ENCODE measurements at places on chromosomes 12 and 14.

GRCh38 chr12:3091382-3092241 lies 14.4 kb downstream of the TSPAN9 start:
- no peaks in the 10 kb centered on the region for H3K27me3 ChIP-seq
- no peak overlapping the region for H3K4me3 ChIP-seq
- no peak overlapping the region for H3K27ac ChIP-seq
- no peaks in the 10 kb centered on the region for H3K4me1 ChIP-seq
- DNase-seq: no peak

DNA sequence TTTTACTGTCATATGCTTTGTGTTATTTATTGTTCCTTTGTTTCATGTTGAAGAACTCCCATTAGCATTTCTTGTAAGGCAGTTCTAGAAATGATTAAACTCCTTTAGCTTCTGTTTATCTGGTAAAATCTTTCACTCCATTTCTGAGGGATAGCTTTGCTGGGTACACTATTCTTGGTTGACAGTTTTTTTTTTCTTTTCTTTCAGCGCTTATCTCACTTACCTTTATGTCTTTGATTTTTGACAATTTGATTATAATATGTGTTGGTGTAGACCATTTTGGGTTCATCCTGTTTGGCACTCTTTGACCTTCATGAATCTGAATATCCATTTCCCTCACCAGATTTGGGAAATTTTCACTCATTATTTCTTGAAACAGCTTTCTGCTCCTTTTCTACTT lies 16.2 kb downstream of the FBXO33 start:
- H3K4me3 ChIP-seq: no peak overlapping the region
- H3K27me3 ChIP-seq: no peaks in the 10 kb centered on the region
- no peak for DNase-seq

DNA sequence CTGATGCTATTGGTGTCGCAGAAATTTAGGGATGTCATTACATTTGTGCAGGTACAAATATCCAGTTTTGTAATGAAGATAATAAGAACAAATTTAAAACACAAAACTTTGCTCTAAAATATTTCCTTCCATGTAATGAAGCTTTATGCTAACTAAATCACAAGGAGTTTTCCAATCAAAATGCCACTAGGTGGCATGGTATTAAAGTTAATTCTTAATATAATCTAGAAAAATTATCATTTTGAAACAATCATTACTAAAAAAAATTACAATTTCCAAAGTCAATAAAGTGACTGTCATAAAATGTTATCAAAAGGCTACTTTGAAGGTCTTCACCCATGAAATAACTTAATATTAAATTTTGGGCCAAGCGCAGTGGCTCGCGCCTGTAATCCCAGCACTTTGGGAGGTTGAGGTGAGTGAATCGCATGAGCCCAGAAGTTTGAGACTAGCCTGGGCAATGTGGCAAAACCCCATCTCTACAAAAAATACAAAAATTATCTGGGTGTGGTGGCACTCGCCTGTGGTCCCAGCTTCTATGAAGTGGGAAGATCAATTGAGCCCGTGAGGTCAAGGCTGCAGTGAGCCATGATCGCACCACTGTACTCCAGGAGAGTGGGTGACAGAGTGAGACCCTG lies 77.4 kb downstream of the KIF21A start:
- DNase-seq: no peak
- H3K27ac ChIP-seq: no peak overlapping the region
- no peaks in the 10 kb centered on the region for H3K4me1 ChIP-seq

DNA sequence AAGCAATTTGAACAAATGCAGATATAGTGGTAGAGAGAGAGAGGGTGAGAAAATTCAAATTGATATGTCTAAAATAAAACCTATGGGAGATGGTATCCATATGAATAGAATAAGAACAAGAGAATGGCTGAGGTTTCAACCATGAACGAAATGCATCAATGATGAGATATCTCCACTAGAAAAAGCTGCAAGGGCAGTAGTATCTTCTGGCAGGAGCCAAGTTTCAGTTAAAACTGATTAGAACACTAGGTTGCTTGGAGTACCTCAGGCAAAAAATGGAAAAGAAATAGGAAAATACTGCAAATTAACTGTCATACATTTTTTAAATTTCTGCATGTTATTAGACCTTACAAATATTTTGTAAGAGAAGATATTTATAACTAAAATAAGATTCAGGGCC lies 151.3 kb downstream of the ANKS1B start:
- DNase-seq: no peak
- no peaks in the 10 kb centered on the region for H3K4me1 ChIP-seq
- no peak overlapping the region for H3K4me3 ChIP-seq
- no peaks in the 10 kb centered on the region for H3K27me3 ChIP-seq

- H3K36me3 ChIP-seq: no peaks in the 10 kb centered on the region
- no peaks in the 10 kb centered on the region for H3K4me1 ChIP-seq
- H3K27me3 ChIP-seq: no peaks in the 10 kb centered on the region
- no peak overlapping the region for H3K27ac ChIP-seq
Observed at GRCh38 chr12:66851134-66851533, 172.3 kb upstream of the GRIP1 start.

- DNase-seq: no peak
- H3K4me1 ChIP-seq: no peaks in the 10 kb centered on the region
- no peaks in the 10 kb centered on the region for H3K27me3 ChIP-seq
- H3K4me3 ChIP-seq: no peak overlapping the region
Observed at GRCh38 chr14:103480595-103480994, 42.0 kb downstream of the CKB start.

- no peaks in the 10 kb centered on the region for H3K36me3 ChIP-seq
- DNase-seq: peak; percentile 46
- H3K27me3 ChIP-seq: no peaks in the 10 kb centered on the region
- no peak overlapping the region for H3K4me3 ChIP-seq
Observed at GRCh38 chr14:103530390-103530789, 1.4 kb downstream of the TRMT61A start.

DNA sequence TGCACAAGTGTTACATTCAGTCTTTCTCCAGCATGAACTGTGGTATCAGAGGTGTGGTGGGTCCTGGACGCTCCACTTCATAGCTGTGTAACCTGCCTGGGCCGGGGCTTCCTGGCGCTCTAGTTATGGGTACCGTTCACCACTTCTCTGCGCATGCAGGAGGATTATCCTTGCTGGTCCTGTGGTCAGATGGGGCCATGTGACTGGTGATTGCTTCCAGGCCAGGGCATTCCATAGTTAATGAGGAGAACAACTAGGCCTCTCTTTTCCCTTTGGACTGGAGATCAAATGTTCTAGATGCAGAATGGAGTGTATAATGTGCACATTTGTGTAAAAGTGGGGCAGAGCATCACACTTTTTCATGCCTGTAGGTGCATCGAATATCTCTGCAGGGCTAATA lies 444.0 kb downstream of the AACS start:
- no peaks in the 10 kb centered on the region for H3K4me1 ChIP-seq
- H3K36me3 ChIP-seq: no peaks in the 10 kb centered on the region
- H3K4me3 ChIP-seq: no peak overlapping the region
- DNase-seq: no peak
- no peaks in the 10 kb centered on the region for H3K27me3 ChIP-seq

DNA sequence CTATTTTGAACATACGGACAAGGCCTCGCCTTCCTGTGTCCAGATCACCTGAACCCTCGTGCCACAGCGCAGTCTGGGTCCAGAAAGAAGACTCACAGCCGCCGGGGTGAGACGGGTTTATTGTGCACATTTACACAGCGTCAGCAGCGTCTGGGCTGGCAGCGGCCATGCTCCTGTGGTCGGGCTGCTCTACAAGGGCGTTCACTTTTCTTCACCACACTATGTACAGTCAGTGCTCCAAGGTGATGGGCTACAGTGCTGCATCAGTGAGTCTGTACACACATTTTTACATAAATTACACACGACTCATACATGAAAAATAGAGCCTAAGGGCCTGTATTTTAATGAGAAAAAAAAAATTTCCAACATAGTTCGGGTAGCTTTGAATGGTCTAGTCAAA lies 18.0 kb downstream of the ZFYVE21 start:
- no peaks in the 10 kb centered on the region for H3K4me1 ChIP-seq
- no peaks in the 10 kb centered on the region for H3K27me3 ChIP-seq
- H3K27ac ChIP-seq: no peak overlapping the region

- no peaks in the 10 kb centered on the region for H3K27me3 ChIP-seq
- H3K4me3 ChIP-seq: no peak overlapping the region
- no peaks in the 10 kb centered on the region for H3K4me1 ChIP-seq
- no peak overlapping the region for H3K27ac ChIP-seq
- no peak for DNase-seq
- no peaks in the 10 kb centered on the region for H3K36me3 ChIP-seq
Observed at GRCh38 chr14:37091651-37092050, 80.8 kb downstream of the SLC25A21 start.
